ENCODE measurements at places on chromosomes 11 and 22. TPM values are rescaled to one million over a fixed set of nuclear protein-coding genes. Genes with fewer than 3 reads are reported as not detected.
A peak's percentile ranks its signal among the peaks of the same experiment; 100 is the strongest.

DNA sequence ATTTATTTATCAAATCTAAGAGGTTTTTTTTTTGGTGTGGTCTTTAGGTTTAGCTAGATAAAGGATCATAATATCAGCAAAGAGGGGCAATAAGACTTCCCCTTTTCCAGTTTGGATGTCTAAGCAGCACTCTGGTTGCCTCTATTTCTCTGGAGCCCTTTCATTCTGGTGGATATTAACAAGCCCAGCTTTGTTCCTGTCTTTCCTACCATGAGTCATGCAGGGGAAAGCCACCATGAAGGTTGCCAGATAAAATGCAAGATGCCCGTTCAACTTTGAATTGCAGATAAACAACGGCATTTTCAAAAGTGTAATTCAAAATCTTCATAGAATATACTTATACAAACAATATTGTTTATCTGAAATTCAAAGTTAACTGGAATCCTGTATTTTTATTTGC, 143.6 kb downstream of the ADAMTS15 start:
- DNase-seq: no peak

The PGGHG gene
- 15.6 TPM for polyA plus RNA-seq

The GVQW3 gene
- 5.0 TPM for polyA plus RNA-seq

DNA sequence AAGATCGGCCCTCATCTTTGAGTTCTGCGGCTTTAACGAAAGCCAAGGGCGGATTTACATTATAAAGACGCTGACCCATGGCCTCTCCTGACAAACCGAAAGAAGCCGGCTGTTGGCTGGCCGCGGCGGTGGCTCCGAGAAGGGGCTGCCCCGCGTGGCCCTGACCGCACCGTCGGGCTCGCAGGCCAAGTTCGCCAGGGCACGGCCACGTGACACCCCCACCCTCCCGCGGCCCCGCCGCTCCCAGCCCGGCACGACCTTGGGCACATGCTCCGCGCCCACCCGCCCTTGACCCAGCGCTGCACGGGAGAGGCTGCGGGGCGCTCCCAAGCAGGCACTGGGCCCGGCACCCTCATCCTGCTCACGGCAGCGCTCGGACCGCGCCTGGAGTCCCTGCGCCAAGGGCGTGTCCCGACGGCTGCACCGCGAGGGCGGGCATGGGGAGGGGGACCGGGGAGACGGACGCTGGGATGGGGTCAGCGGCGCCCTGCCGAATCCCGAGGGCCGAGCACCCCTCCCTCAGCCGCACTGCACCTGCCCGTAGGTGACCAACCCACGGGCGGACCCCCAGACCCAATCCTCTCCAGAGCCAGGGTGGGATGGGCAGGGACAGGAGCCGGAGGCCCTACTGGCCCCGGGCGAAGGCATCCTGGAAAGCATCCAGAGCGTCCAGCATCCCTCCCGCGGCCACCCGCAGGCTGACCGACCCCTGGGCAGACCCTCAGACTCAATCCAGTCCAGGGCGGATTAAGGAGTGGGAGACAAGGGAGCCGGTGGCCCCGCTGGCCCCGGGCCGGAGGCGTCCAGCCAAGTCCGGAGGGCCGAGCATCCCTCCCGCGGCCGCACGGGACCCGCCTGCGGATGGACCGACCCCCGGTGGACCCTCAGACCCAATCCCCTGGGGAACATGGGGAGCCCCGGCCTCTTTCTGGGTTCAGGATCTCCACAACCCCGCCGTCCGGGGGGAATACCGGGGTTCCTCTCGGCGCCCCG, 759 bp downstream of the CPT1A start:
- peak; percentile 35 for DNase-seq

The EMSY gene
- polyA plus RNA-seq: 16.5 TPM

DNA sequence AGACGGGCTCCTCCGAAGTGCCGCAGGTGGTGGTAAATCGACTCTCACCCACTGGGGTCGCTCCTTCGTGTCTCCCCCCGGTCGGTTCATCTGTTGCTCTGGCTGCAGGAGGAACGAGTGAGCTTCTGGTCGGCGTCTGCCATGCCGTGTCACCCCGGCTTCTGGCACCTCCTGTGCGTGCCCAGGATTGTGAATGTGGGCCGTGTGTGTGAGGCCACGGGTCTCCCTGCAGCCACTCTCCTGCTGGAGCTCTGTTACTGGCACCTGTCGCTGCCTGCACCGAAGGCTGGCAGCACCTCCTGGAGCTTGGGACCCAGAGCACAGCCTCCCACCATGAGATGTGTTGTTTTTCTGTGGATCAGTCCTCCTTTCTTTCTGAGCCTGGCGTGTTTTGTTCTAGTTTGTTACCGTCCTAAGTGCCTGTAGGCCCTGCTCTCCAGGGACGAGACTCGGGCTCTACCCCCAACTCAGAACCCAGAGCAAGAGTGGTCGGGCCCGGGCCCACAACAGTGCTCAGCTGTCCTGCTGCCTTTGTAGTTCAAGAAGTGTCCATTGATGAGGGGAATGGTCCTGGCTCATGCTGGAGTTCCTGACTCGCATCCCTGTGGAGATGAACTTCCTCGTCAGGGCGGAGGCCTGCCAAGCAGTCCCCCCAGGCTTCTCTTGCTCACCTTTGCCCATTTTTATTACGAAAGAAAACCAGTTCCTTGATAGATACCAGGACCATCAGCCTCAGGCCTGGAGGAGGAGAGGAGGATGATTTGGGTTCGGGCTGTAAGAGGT, 66.6 kb downstream of the MED15 start:
- DNase-seq: no peak

- no peak for DNase-seq
Measured at GRCh38 chr11:44764583-44764982, 37.8 kb downstream of the TSPAN18 start.

DNA sequence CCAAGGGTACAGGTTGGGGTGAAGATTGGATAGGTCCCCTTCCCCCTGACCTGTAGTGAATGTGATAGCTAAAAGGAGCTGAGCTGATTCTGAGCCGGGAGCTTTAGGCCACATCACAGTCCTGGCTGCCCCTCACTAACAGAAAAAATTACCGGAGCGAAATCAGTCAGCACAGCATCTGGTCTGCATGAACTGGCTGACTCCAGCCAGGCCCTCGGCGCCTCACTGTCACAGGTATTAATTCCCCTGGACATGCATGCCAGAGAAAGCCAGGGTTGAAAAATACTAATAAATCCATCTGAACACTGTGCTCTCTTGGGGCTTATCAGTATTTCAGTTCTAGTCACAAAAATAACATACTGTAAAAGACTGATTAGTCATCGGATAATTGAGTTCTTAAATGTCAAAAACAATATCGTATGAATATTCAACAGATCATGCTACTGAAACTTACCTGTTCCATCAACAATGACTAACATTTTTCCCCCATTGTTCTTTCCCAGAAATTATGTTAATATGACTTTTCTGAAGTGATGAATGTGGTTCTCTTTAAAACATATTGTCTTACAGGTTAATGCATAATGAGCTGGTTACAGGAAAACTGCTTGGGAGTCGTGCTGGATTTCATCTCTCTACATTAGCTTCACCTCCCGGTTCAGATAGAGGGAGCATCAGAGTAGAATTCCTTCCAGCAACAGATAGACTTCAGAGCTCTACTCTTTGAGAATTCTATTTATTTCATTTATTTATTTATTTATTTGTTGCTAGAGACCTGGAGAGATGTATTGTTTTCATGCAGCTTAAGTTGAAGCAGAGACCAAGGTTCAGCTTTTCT, 387.7 kb downstream of the NXPE2 start:
- DNase-seq: no peak

Measured in hindlimb muscle (tissue), 1 donor.